ENCODE measurements at places on chromosomes 2 and 18.

GRCh38 chr2:208083807-208084206 is 40.5 kb downstream of the CRYGD start:
- no peak for DNase-seq

DNA sequence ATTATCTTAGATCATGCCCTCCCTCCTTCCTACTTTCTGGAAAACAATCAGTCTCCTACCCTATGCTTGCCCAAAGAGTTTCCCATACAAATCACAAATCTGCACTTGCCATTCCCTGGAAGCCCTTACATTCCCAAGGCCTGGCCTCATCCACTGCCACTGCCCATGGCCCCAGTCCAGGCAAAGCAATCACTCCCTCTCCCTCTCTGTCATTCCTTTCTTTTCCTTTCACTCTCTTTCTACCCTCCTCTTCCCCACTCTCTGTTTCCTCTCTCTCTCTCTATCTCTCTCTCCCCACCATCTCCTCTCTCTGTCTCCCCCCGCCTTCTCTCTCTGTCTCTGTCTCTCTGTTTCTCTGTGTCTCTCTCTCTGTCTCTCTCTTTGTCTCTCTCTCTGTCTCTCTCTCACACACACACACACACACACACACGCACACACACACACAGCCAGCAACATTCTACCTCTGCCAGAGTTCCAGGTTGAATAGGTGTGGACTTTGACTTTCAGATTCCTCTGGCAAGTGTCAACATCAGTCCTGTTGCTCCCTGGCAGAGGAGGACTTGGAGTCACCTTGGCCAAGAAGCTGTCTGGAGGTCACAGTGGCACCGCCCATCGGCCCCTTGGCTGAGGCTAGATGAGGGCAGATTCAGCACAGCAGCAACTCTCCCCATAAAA is 43.7 kb upstream of the NAT8 start:
- no peak for DNase-seq

- no peak for DNase-seq
Observed at GRCh38 chr2:172380436-172381274, 46.7 kb upstream of the ITGA6 start.

GRCh38 chr2:240426845-240427721 is 8.4 kb upstream of the GPC1 start:
- peak; percentile 71 for DNase-seq

GRCh38 chr2:170481201-170481600 is 233.9 kb upstream of the SP5 start:
- DNase-seq = no peak

DNA sequence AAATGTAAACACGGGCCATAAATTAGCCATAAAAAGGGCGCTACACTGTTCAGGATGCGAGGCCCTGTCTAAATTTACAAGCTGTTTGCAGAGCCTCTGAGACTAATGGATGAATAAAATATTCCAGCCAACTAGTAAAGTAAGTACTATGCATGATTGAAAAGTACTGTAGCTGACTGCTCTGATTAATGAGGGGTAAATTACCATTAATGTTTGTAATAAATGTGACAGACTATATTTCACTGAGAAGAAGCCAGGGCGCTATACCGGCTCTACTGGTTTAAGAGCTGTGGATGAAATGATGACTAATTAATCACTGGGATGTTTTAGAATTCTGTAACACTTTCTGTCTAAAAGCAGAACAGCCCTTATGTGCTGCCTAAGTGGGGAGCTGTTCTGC is 54.3 kb upstream of the RGPD4 start:
- no peak for DNase-seq

GRCh38 chr2:239647052-239647819 is 246.4 kb upstream of the HDAC4 start:
- no peak for DNase-seq

DNA sequence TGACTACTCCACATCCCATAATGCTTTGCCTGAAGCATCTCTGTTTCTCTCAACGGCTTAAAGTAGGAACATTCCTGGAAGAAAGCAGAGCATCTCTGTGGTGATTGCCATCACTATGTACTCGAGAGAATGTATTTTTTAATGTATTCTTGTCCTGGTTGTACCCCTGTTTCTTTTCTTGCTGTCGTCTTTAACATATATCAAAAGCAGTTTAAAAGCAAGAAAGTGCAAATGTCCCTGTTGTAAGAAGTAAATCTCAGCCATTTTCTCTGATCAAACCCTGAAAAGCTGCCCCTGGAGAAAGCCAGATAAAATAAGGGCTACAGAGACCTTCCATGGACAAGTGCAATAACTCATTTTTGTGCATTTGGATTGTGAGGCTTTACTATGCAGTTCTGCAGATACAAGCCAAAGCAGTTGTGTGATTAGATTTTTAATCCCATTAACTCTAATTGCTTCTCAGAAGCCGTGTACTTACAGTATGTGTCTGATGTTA is 70.8 kb downstream of the XIRP2 start:
- no peak for DNase-seq

DNA sequence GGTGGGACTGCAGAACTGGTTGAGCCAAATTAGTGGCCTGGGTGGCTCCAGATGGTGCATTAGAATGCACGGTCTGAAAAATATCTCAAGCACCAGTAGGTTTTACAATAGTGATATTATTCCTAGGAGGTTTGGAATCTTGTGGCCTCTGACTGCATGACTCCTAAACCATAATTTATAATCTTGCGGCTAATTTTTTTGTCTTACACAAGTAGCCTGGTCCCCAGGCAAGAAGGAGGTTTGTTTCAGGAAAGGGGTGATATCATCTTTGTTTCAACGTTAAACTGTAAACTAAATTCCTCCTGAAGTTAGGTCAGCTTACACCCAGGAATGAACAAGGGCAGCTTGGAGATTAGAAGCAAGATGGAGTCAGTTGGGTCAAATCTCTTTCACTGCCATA is 98.9 kb upstream of the ARL4C start:
- no peak for DNase-seq

DNA sequence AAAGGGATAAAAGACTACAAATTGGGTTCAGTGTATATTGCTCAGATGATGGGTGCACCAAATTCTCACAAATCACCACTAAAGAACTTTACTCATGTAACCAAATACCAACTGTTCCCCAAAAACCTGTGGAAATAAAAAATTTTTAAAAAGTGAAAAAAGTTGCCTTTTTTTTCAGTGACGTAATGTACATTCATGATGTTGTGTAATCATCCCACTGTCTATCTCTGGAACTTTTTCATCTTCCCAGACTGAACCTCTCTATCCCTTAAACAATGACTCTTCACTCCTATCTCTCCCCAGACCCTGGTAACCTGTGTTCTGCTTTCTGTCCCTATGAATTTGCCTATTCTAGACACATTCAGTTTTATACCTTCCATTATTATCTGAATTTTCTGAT is 19.0 kb upstream of the GALR1 start:
- DNase-seq = no peak

DNA sequence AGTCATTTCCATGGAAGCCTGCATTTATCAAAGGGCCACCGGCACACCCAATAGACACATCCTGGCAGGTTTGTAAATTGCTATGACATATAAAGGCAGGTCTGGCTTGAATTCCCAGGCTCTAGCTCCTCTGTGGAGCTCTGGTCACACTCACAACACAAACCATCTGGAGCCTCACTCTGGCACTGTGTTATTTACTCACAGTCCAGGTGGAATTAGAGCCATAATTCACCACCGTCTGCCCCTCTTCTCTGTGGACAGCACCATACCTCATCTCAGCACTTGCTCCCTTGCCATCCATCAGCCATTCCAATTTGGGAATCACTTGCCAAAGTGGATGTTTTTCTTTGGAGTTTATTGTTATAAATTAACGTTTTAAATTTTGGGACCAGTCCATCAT is 84.3 kb upstream of the OSR1 start:
- no peak for DNase-seq

- DNase-seq = no peak
Observed at GRCh38 chr2:86015006-86015405, 90.7 kb downstream of the POLR1A start.

GRCh38 chr18:61666876-61667590 is 225.8 kb downstream of the RNF152 start:
- no peak for DNase-seq

GRCh38 chr2:192245329-192245728 is 50.6 kb upstream of the TMEFF2 start:
- DNase-seq = no peak

DNA sequence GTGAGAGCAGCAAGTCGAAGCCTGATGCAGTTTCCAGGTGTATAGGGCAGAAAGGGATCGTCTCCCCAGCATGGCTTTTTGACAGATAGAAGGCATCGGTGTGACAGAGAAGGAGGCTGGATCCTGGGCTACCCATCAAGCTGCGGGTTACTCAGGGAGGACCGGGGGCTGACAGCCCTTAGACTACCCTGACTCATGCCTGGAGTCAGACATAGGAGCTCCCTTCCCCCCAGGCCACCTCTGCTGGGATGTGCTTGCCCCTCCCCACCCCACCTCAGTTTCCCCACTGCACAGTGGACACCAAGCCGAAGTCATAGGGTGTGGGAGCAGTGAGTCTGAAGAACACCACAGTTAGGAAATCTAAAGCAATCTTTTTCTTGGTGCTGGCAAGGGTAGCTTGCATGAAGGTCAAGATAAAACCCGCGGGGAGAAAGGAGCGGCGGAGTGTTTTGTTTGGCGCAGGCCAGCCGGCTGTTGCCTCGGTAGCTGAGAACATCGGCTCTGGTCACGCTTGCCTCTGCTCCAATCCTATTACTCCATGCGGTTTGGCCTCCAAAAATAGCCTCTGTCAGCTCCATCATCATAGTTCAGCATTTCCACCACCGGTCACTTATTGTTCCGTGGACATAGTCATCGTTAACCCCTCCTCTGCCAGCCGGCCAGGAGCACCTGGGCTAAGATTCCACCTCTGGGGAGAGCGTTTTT is 169.2 kb upstream of the GLI2 start:
- peak; percentile 93 for DNase-seq

DNA sequence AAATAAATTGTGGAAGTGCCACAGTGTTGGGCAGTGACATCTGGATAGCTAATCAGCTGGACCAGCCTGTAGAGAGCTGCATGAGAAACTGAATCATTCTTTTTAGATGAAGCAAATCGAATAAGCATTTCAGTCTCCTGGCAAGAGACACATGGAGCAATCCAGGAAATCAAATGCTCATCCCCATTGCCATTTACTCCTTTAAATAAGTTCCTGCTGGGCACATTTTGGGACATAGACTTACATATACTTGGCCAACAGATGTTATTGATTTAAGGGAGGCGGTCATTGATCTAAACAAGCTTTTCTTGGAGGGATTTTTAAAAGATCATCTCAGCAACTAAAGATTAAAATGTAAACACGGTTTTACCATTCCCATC is 307.1 kb downstream of the STK39 start:
- DNase-seq = no peak

DNA sequence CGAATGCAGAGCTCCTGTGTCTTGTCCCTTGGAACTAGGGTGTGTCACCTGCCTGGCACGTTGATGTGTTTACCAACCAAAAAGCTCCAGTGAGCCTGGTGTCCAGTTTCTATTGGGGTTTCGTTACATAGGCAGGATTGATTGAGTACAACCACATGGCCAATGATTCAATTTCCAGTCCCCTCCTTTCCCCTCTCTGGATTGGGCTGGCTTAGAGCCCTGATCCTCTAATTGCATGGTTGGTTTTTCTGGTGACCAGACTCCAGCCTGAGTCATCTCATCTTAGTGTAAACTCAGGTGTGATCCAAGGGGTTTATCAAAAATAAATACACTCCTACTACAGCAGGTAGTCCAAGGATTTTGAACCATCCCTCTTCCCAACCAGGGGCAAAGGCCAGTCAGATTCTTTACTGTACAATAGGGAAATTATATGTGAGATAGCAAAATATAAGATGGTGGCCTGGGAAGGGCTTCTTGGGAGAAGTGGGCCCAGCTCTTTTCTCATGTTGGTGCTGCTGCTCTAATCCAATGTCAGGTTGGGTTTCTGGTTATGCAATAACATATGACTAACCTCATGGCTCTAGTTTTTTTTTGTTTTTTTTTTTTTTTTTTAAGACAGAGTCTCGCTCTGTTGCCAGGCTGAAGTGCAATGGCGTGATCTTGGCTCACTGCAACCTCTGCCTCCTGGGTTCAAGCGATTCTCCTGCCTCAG is 64.7 kb upstream of the MGAT5 start:
- DNase-seq = peak; percentile 69

DNA sequence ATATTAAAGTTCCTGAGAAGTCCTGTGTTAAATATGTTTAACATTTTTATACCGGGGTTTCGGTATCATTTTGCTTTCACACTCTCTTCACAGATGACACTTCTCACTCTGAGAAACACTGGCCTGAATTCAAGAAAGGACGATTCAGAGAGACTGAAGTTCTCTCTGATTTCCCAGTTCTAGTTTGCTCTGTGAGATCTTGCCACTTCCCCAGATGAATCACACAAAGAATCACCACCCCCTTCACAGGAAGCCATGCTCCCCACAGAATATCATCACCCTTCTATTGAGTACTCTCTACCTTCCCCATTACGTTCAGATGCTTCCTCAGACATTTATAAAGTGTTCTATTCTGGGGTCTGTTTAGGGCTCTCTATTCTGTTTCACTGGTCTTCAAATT is 16.1 kb upstream of the CD207 start:
- DNase-seq = peak; percentile 18

DNA sequence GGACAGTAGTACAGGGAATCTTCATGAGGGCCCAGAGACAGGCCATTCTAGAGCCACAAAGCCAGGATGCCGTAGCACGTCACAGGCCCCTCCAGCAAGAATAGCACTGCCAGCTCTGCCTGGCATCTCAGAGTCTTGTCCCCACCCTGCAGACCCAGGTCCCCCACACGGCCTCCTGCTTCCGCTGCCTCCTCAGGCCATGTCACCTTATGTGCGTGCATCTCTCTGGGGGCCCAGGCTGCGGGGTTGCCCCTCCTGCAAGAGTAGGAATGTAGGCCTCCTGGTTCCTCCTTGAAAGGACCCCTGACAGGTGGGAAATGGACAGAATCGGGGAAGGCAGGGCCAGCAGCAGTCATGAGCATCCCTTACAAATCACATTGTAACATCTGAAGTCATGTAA is 49.8 kb downstream of the ADI1 start:
- no peak for DNase-seq

Measured in fibroblast of pulmonary artery (primary cell).